ENCODE measurements at places on chromosomes 3 and 15.

- peak; percentile 73 for DNase-seq
Measured at GRCh38 chr3:25604107-25604805, 60.5 kb downstream of the TOP2B start.

GRCh38 chr3:196406811-196407470 is 25.3 kb downstream of the UBXN7 start:
- DNase-seq: no peak

GRCh38 chr3:76869726-76870384 is 170.0 kb upstream of the ROBO2 start:
- no peak for DNase-seq

DNA sequence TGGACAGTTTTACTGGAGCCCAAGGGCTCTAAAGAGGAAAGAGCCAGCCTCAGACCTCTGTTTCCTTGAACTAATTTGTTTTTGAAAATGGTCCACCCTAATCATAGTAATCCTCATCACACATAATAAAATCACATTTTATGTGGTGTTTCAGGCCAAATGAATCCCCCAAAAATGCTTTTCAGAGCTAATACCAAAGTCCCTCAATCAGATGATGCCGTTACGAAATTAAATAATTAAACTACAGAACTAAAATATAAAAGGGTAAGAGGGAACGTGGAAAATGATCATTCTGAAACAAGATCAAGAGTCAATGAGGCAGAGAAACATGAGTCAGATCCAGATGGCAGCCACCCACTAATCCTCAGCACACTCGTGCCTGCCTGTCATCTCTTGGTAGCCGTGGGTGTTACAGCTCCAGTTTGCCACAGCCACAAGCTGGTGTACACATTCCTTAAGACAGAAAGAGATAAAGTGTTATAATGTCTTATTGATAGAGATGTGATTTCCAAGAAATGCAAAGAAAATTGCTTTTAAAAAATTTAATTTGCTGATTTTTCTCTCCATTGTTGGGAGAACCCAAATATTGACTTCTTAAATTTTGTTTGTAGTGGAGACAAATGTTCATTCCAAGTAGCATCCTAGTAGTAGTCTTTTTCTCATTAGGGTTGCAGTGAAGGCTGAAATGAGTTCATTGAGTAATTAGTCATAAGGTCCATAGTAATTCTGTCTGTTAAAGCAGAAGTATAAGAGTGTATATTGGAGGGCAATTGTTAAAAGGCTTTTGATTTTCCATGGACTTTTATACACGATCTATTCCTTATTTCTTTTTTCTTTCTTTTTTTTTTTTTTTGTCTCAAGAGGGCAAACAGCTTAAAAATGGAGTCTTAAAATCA is 104.2 kb downstream of the AGBL1 start:
- DNase-seq: no peak

DNA sequence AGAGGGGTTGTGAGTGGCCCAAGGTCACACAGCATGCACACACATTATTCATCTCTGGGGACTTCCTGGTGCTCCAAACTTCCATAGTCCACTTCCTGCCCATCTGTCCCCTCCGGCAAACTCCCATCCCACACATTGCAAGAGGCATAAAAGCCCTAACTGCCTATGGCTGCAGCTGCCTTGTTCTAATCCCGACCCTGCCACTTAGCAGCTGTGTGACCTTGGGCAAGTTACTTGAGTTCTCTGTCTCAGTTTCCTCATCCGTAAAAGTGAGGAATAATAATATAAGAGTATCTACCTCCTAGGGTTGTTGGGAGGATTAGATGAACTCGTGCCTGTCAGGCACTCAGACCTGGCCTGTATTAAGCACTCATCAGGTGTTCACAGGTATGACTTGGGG is 84.2 kb downstream of the SMAD6 start:
- DNase-seq: no peak

- no peak for DNase-seq
Measured at GRCh38 chr15:88238618-88239430, 17.7 kb downstream of the NTRK3 start.

- no peak for DNase-seq
Measured at GRCh38 chr3:43852066-43852465, 161.3 kb downstream of the ABHD5 start.

DNA sequence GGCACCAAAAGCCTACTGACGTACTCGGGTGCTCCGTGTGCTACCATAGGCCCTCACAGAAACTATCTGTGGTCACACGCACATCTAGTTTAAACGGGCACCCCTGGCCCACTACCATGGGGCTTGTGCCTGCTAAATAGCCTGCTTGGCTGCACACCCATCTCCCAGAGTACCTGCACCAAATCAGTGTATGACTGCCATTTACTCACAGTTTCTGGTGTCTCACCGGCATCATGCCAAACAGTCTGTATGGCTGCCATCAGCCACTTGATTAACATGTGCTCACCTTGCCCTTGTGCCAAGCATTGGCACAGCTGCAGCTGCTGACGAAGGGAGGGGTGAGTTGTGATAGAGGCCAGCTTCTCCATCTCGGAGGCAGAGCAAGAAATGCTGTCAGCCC is 232.7 kb downstream of the IGSF11 start:
- DNase-seq: no peak

DNA sequence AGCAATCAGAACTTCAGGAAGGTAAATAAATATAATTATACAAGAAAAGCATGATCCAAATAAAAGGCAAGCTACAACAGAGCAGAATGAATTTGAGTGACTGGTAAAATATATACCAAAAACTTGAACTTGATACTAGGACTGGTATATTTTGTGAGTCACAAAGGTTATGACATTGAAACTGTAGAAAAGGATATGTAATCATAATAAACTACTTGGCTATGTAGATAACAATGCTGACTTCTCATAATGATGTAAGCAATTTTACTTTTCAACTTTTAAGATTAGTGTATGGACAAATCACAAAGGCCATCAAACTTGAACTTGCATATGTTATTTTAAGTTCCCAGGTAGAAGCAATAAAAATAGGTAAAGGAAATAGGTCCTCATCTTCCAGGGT is 384.5 kb upstream of the NECTIN3 start:
- DNase-seq: no peak

GRCh38 chr3:17307482-17307881 is 422.7 kb downstream of the PLCL2 start:
- no peak for DNase-seq

DNA sequence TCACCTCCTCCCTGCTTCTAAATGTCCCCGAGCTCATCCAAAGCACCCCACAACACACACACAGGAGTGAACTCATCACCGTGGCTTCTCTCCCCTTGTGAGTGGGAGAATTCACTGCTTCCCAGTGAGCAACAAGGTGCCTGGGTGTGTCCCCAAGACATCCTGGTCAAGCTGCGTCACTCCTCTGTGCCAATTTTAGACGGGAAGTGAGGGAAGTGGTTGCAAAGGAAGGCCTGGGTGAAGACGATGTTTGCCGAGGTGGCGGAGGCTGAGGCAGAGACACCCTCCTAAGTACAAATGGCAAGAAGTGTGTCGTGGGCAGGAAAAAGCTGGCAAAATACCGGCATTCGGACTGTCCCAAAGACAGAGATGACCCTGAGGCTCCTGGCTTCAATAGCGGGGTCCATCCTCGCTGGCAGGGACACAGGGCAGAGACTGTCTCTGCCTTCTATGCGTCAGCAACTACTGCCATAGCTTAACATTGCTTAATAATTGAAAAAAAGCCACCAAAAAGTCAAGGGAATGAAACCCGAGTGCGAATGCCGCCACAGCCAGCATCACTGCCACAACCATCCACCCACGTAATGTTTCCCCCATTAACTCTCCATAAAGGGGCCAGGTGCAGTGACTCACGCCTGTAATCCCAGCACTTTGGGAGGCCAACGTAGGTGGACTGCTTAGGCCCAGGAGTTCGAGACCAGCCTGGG is 72.8 kb downstream of the VGLL4 start:
- no peak for DNase-seq

- DNase-seq: peak; percentile 59
Measured at GRCh38 chr3:43994657-43995546, 246.8 kb upstream of the TOPAZ1 start.

- no peak for DNase-seq
Measured at GRCh38 chr3:107663266-107663665, 140.5 kb downstream of the BBX start.

- no peak for DNase-seq
Measured at GRCh38 chr15:53351373-53351772, 408.1 kb downstream of the WDR72 start.

GRCh38 chr3:50516440-50516871 is 13.0 kb upstream of the CACNA2D2 start:
- DNase-seq: no peak

DNA sequence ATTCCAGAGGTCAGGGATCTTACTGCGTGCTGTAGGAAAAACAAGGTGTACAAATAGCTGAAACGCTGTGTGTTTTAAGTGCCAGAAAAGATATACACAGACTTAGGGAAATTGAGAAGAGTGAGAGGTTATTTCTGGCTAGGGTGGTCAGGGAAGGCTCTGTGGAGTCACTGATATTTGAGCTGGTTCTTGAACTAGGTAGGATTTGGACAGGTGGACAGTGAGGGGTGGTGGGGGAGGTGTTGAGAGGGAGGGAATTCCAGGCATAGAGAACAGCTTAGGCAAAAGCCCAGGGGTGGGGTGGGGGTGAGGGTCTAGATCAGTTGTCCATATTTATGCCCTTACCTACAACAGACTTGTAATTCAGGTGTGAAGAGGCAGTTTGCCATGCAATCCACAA is 7.0 kb downstream of the SEMA6D start:
- DNase-seq: no peak

DNA sequence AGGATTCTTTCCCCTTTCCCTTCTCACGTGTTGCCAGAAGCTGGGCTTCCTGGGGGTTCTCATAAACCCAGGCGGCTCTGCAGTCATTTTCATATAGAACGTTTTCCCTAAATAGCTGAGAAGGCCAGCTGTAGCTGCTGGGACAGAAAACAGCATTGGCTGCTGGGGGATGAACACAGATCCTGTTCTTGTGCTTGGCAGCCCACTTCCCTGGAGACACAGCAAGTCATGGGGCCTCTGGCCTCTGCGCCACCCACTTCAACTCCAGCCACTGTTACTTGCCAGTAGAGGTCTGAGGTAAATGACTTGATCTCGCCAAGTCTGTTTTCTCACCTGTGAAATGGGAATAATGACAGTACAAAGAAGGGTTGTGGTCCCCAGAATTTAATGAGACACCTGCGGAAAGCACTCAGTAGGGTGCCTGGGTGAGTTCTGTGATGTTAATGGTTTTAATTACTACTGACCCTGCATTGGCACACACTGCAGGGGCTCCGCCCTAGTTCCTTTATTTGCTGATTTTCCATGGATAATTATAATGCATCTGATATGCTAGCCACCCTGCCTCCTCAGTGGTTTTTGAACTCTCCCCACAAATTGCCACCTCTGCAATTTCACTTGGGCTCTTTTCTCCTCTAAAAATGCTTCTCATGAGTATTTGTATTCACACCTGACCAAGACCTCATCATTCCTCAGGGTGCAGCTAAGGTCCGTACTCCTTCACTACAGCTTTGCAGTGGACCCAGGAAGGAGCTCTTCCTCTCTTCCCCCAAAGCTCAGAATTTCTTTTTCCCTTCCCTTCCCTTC is 274.7 kb downstream of the RPLP1 start:
- DNase-seq: no peak

DNA sequence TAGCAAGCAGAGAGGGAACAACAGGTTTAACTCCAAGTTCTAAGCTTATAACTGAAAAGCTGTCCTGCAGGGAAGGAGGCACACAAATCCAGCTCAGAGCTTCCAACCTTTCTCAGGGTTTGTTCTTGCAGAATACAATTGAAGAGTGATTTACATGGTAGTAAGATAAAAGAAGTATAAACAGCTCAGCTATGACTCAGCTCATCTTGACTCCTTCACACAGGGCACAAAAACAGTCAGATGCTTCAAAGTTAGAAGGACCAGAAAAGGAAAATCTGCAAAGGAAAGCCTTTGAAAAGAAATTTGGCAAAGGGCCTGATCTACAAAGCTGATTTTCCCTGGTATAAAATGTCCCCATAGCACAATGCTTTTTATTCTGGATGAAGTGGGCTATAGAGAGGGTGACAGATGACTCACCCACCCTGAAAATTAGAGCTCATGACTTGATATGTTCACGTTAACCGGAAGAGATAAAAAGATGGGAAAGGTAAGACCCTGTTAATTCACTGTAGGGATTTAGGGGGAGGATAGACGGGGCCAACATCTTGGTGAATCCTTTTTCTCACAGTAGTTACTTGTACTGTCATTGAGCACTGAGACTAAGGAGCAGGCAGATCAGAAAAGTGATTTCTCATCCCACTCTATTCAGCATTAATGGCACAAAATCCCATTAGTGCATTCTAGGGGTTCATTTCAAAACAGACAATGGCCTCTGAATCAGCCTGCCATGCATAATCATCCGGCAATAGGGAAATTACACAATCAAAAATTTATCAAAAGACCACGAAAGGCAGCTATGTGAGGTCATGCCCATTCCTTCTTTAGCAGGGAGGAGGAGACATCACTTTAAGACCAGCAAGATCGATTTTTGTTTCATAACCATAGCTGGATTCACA is 143.5 kb downstream of the GAP43 start:
- DNase-seq: no peak

DNA sequence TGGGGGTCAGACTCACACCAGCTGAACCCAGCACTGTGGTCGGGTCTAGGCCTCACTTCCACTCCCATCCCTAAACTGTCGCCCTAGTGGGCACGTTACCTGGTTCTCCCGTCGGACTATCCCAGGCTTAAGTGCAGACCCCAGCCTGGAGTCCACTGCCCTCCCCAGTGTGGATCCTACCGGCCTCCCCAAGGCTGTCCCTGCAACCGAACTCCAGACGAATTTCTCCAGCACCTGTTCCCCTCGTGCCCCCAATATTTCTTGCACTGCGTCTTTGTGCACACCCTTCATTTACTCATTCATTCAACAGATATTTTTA is 26.5 kb downstream of the SLC41A3 start:
- no peak for DNase-seq

DNA sequence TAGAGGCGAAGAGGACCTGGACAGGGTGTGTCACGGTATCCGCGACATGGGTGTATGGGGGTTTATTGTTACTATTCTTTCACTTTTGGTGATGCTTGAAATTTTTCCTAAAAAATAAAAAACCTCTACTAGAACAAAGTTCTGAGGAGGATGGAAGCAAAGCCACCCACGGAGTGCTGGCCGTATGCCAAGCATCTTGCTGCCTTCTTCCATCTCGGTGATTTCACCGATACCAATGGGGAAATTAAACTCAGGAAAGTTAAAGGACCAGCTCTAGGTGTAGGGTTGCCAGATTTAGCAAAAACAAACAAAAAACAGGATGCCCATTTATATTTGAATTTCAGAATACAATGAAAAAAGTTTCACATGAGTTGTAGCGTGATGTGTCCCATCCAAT is 33.9 kb downstream of the SMAD6 start:
- DNase-seq: no peak

GRCh38 chr15:98599909-98600691 is 48.2 kb upstream of the IGF1R start:
- DNase-seq: no peak

GRCh38 chr15:101474983-101475382 is 14.5 kb downstream of the PCSK6 start:
- no peak for DNase-seq

DNA sequence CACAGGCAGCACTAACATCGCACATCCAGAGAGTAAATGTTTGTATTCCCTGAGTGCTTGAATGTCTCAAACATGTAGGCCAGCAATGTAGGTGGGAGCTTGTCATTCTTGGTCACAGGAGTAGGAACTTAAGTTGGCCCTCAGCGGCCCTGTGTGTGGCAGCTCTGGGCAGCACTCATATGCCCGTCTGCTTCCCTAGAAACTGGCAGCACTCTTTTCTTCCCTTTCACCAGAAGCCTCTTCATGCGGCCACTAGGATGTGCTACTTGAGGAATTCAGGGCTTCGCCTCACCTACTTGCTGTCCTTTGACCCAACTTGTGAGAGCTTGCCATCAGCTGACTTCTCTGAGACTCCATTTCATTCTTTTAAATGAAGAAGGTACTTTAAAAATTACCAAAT is 69.5 kb downstream of the TIPARP start:
- no peak for DNase-seq

Data from KBM-7 (cell line).